NCI-H524 treated with DMSO at 0.1 percent for 48 hours (cell line): ENCODE measurements at places on chromosomes 5 and 9.
A peak's percentile ranks its signal among the peaks of the same experiment; 100 is the strongest.

DNA sequence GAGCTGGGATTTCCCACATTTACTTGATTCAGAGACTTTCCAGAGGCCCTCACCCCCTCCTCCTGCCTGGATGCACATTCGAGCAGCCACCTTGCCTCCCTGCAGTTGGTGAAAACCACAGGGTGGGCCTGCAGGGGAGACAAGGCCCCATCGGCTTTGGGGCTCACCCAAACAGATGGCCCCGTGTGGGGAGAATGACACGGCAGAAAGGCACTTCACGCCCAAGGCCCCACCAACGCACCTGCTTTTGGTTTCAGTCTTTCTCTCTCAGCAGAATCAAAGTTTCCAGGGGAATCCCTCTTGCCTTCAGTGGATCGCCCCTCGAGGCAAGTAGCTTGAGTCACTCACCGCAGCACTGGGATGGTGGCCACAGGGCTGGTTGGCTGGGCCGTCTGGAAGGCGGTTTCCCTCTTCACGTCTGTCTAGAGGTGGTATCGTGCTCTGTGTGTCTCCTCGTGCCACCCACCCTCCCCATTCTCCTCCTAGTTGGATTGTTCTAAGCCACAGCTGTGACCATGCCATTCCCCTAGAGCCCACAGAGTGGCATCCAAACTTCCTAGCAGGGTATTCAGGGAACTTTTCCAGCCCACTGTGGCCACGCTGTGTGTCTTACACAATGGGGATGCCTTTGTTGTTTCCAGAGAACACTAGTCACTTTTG, 31.8 kb downstream of the SEC61B start:
- no peak for DNase-seq

GRCh38 chr5:137304226-137304874, 194.8 kb downstream of the SPOCK1 start:
- DNase-seq, result peak; percentile 92

- DNase-seq, result no peak
Measured at GRCh38 chr5:136992796-136993489, 506.2 kb downstream of the SPOCK1 start.

GRCh38 chr9:93022066-93022465, 36.4 kb upstream of the SUSD3 start:
- no peak for DNase-seq

DNA sequence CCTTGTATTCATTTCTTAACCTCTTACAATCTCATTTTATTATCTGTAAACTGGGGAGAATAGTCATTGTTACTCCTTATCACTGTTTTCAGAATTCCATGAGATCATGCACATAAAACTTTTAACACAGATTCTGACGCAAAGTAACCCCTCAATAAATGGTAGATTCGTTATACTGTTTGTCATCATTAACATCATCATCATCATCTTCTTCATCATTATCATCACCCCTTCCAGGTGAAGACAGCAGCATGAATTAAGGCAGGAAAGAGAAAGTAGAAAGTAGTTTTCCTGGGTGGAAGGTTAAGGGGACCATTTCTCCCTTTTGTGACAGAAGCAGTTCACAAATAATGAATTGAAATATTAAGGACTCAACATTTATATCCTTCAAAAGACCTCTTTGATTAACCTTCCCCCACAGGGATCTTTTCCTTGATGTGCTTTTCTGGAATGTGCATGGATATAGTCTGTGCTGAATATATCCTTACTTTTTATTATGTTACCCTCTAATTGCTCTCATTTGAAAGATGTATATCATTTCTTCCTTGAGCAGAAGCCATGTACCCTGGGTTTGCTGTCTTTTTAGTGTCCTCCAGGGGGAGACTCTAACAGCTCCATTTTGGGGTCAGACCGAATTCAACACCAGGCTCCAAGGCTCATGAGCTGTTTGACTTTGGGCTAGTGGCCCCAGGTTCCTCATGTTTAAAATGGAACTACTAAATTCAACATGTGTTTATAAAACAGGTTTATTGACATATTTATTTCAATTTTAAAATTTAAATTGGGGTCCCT, 1029.9 kb upstream of the WWC1 start:
- DNase-seq, result no peak

GRCh38 chr5:133354323-133355185, 257.8 kb downstream of the FSTL4 start:
- DNase-seq, result no peak

DNA sequence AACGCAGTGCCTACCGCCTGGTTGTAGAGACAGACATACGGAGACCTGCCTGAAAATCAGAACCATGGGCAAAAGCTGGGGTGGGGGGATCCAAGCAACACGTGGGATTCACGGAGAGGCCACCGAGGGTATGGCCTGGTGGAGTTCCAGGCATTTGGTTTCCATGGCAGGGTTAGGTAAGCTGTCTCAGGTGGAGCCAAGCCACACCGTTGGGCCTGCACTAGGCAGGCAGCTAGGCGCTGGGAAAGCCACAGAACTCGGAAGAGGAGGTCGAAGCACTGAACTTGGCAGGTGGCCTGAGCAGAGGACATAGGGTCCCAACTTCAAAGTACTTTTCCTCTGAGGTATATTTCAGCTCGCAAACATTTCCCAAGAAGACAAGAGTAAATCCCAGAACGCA, 111.6 kb downstream of the ISL1 start:
- DNase-seq, result no peak

GRCh38 chr5:173653822-173654523, 37.5 kb upstream of the BOD1 start:
- no peak for DNase-seq

- DNase-seq, result no peak
Measured at GRCh38 chr5:123598028-123598689, 86.2 kb downstream of the CSNK1G3 start.

- DNase-seq, result no peak
Measured at GRCh38 chr5:38745836-38746732, 99.7 kb upstream of the OSMR start.

- peak; percentile 59 for DNase-seq
Measured at GRCh38 chr5:15501091-15501791, 1.3 kb downstream of the FBXL7 start.

- no peak for DNase-seq
Measured at GRCh38 chr5:16326137-16326536, 139.5 kb downstream of the ZNF622 start.

- DNase-seq, result no peak
Measured at GRCh38 chr9:136828474-136829140, 13.7 kb upstream of the AJM1 start.

DNA sequence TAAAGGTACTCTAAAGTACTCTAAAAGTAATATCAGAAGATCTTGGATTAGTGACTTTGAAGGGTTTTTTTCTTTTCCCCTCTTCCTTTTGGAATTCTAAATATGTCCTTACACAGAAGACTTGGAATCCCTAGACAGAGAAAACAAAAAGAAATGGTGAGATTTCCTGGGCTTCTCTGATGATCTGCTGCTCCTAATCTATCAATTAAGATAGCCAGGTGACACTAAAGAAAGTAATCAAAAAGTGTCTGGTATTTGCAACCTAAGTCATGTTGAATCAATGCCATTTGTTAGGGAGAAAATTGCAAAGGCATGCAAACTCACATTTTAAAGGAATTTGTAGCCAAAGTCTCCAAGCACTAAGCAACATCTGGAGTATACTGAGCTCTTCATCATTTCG, 29.5 kb upstream of the MYO10 start:
- DNase-seq, result no peak

GRCh38 chr9:118533101-118533500, 828.9 kb downstream of the TLR4 start:
- no peak for DNase-seq

DNA sequence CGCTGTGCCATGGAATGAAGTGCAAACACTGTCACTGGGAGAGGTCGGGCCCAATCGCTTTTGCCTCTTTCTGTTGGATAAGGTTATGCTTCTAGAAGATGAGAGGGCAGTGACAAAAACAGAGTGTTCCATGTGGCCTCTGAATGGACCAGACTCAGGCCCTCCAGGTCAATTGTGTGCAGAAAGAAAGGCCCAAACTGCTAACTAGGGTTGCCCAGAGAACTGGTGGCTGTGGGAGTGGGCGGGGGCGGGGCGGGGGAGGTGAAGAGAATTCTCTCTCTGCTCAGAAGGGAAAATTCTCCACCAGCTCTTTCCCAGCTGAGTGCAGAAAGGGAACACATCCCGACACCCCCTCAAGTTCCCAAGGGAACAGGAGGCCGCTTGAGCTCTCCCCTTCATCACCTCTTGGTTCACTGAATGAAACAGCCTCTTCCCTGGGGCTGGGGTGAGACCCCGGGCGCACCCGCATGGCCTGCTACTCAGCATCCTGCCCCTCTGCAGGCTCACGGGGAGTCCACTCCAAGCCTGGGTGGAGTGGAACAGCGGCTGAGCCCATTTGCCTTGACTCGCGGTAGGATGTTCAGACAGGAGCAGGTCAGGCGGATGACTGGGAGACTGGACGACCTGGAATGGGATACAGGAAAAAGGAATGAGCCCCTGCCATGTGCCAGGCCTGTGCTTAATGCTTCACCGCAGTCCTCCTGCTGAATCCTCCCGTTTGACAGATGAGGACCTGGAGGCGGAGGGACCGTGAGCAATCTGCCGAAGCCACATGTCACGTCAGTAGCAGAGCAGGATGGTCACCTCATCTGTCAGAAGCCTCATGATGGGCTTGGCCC, 93.8 kb upstream of the FANCC start:
- no peak for DNase-seq

- no peak for DNase-seq
Measured at GRCh38 chr5:74491586-74491985, 148.9 kb downstream of the ENC1 start.

GRCh38 chr5:1086871-1087270, 25.0 kb downstream of the SLC12A7 start:
- DNase-seq, result no peak
